ENCODE measurements at places on chromosomes 7 and 10.

DNA sequence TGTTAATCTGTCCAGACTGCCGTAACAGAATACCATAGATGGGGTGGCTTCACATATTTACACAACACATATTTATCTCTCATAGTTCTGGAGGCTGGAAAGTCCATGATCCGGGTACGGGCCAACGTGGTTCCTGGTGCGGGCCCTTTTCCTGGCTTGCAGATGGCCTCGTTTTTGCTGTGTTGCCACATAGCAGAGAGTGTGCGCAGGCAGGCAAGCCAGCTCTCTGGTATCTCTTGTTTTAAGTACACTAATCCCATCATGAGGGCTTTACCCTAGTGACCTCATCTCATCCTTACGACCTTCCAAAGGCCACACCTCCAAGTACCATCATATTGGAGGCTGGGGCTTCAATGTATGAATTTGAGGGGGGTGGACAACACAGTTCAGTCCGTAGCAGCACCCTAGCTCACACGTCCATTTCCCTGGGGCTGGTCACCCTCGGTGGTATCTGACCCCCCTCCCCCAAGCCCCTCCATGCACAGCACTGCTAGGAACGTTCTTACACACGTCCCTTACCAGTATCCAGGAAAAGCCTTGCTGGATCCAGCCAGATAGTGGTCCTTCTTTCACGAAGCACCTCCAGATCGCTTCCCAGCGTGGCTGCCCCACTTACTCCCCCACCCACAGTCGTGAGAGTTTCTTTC is 21.5 kb downstream of the CUX1 start:
- DNase-seq: no peak

- no peak for DNase-seq
Measured at GRCh38 chr7:64611717-64612116, 48.8 kb upstream of the ZNF680 start.

DNA sequence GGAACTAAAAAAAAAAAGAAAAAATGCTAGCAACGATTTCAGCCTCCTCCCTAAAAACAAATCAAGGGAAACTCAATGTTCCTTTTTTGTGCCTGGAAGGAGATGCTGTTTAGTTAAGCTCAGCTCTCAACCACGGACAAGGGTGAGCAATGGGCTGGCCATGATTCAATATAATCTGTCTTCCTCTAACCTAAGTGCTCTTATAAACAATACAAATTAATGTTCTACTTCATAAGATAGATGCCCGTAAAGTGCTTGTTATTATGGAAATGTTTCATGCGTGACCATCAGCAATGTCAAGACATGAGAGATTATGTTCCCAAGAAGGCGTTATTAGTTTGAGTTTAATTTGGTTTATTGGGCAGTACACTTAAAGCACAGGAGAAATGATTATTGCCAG is 320.3 kb downstream of the SFMBT2 start:
- DNase-seq: no peak

GRCh38 chr7:44383566-44383965 is 58.2 kb upstream of the CAMK2B start:
- DNase-seq: no peak

DNA sequence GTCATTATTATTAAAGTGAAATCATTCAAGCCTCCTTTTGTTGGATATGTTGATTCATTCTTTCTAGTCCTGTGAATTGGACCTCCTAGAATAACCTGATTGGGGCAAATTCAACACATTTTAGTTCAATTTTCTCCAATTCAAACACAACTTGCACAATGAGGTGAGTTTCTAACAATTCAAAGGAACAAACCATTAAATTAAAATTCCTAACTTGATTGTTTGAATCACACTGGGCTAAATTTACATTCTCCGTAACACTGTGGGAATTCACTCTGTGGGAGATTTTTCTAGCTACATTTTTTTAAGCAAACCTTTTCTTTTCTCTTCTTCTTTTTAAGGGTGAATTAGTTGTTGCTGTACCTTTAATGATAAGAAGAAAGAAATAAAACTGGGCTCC is 68.3 kb upstream of the CABCOCO1 start:
- no peak for DNase-seq

- peak; percentile 2 for DNase-seq
Measured at GRCh38 chr10:51879238-51879637, 179.8 kb upstream of the CSTF2T start.

- DNase-seq: no peak
Measured at GRCh38 chr10:3472287-3473051, 299.9 kb upstream of the PITRM1 start.

DNA sequence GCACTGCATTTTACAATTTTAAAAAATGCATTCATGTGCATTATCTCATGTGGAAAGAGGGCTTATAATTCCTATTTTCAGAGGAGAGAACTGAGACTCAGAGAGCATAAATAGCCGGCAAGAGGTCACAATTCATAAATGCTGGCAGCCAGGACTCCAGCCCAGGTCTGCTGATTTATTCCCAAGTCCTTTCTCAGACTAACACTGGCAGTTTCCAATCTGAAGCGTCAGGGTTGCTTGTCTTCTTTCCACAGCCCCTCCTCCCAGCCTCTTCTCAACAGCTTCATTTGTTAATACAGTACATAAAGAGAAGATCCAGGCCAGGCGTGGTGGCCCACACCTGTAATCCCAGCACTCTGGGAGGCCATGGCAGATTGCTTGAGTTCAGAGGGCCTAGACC is 108.9 kb downstream of the PARD3 start:
- no peak for DNase-seq

- peak; percentile 69 for DNase-seq
Measured at GRCh38 chr7:127253281-127254162, 781 bp upstream of the GRM8 start.

DNA sequence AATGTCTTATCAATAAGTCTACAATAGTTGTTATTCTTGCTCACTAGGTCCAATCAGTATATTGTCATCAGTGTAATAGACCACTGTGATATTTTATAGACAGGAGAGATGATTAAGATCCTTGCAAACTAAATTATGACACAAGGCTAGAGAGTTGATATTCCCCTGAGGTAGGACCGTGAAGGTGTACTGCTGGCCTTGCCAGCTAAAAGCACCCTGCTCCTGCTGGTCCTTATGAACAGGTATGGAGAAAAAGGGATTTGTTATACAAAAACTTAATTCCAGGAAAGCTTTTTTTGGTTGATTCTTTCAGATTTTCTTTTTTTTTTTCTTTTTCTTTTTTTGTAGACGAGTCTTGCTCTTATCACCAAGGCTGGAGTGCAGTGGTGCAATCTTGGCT is 16.8 kb upstream of the TMEM213 start:
- no peak for DNase-seq

DNA sequence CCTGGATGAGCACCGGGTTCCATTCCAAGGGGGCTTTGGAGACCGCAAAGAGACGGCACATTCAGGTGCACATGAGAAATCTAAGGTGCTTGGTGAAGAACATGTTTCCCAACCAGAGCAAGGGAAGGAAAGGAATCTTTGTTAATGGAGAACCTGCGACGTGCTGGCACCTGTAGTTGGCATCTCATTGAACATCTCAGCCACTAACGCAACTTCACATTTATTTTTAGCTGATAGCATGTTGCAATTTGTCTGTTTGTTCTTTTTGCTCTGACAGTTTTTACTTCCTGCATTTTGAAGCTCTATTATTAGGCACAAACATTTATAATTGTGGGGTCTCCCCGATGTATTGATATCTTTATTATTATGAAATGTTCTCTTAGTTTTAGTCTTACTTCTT is 316.7 kb downstream of the TCERG1L start:
- DNase-seq: no peak

- peak; percentile 18 for DNase-seq
Measured at GRCh38 chr10:62632071-62632809, 172.3 kb upstream of the ADO start.

DNA sequence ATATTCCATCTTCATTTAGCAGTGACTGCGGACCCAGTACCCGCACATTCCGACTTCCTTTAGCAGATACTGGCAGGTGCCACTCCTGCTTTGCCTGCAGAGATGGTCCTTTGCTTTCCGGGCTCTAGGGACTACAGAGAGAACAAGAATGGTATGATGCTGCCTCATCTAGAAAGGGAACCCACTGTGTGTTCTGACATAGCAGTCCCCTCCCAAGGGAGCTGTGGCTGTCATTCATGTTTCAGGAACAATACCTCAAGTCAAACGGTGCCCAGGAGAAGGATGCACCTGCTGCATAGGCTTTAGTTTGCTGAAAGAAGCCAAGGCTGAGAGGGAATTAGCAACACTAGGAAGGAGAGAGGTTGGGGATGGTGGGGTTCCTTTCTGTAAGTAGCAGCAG is 15.9 kb upstream of the TMEM72 start:
- no peak for DNase-seq

DNA sequence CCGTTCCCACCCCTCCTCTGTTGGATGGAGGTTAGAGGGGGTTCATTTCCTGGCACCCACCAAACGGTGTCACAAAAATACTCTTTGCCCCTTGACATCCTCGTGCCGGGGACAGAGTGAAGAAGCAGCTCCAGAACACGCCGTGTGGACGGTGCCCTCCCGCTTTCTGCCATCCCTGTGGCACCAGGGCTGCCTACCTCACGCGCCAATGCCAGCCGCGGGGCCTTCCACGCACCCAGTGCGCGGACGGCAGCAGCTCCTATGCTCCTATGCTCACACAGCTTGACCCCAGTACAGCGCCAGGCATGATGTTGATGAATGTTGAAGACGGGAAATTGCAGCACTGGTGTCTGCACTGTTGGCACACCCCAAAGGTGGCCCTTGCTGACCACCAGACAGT is 507.2 kb upstream of the FOXK1 start:
- no peak for DNase-seq

- DNase-seq: no peak
Measured at GRCh38 chr7:152683297-152683696, 7.4 kb upstream of the XRCC2 start.

DNA sequence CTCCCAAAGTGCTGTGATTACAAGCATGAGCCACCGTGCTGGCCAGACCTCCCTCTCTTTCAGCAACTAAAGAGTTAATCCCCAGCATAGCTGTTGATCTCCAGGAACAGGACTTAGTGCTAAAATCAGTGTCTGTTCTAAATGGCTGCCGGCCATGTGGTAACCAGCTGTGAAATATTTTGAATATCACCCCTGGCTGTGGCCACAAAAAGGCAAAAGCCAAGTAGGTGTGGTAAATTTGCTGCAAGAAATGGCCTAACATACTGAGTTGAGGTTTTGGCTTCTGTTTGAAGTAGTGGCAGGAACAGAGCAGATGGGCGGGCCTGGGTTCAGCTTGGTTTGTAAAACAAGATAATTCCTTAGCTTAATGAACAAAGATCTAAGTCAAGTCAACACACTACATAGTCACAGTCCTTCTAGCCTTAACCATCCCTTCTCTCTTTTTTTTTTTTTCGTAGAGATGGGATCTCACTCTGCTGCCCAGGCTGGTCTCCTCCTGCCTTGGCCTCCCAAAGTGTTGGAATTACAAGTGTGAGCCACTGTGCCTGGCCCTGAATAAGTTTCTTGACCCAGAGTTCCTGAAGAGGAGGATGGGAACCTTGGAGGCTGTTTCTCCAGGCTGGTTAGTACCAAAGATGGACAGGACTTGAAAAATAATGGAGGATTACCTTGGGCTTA is 22.7 kb upstream of the AGFG2 start:
- peak; percentile 39 for DNase-seq

DNA sequence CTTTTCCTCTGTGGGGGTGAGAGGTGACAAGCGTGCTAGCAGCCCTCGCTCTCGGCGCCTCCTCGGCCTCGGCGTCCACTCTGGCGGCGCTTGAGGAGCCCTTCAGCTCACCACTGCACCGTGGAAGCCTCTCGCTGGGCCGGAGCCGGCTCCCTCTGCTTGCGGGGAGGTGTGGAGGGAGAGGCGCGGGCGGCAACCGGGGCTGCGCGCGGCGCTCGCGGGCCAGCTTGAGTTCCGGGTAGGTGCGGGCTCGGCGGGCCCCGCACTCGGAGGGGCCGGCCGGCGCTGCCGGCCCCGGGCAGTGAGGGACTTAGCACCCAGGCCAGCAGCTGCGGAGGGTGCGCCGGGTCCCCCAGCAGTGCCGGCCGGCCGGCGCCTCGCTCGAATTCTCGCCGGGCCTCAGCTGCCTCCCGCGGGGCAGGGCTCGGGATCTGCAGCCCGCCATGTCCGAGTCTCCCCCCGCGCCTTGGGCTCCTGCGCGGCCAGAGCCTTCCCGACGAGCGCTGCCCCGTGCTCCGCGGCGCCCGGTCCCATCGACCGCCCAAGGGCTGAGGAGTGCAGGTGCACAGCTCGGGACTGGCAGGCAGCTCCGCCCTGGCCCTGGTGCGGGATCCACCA is 352.8 kb upstream of the PODXL start:
- DNase-seq: no peak

- DNase-seq: no peak
Measured at GRCh38 chr7:157054927-157055326, 44.5 kb upstream of the MNX1 start.

- DNase-seq: no peak
Measured at GRCh38 chr10:117731121-117731791, 188.7 kb downstream of the EMX2 start.

- DNase-seq: no peak
Measured at GRCh38 chr7:81484261-81484660, 285.6 kb downstream of the HGF start.

DNA sequence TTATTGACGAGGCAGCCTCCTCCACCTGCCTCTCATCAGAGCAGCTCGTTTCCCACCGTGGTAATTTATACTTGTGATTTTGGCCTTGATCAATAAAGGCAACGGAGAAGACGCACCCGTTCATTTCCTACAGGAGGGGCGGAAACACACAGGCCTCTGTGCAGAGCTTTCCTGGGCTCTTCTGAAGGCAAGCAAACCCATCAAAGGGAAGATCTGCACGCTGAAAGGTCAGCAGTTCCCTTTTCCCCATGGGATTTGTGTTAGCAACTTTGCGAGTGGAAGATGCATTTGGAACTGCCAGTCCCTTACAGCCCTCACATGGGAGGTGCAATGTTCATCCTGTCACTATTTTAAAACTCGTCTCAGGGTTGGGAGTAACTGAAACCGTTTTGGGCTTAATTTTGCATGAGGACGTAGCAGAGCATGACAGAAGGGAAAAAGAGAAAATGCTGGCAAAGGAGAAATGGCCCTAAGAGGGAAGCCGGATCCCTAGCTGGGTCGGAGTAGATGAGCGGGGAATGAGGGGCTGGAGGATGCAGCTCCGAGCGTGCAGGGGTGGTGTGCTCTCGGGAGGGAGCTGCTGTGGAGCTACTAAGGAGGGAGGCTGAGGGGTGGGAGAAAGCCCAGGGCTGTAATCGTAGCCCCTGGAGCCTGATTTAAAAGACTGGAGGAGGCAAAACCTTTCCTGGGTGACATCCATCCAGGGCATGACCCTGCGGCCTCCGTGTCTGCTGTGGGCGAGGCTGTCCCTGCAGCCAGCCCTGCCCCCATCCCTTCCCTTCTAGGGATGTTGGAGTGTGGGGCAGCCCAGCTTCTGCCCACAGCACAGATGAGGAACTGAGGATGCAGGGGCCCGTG is 111.1 kb upstream of the FAM20C start:
- DNase-seq: no peak

- no peak for DNase-seq
Measured at GRCh38 chr7:51456-52068, 140.8 kb upstream of the FAM20C start.

DNA sequence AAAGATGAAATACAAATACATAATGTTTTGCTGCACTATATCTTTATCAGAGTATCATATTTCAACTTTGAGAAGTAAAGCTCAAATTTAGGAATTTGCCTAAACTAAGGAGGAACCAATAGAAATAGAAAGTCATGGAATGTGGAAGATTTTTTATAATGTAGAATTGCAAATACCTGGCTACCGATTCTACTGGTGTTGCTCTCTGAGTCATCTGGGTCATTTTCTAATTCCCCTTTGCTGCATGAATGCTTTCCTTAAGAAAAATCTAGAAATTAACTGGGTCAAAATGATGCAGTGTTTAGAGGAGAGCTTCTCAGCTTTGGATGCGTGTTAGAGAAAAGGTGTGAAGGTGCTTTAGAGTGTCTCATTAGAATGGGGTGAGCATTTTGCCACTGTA is 568.9 kb upstream of the ANKRD30A start:
- DNase-seq: no peak

- DNase-seq: no peak
Measured at GRCh38 chr10:67088036-67088435, 162.2 kb downstream of the LRRTM3 start.
